ENCODE measurements at places on chromosomes 11 and 22.

DNA sequence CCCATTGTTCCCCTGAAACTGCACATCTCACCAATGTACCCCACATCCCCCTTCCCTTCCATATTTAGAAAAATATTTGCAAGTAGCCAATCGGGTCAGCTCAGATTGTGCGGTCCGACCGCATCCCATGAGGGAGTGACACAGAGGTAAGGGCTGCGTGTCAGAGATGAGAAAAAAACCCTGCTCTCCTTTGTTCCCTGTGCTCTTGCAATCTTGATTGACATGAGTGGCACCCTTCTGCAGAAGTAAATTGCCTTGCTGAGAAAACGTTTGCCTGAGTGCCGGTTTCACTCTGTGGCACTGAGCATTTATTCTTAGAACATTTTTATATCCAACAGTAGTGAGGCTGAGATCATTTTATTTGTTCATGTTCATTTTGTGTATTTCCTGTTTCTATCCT, 81.6 kb upstream of the CCDC90B start:
- DNase-seq, result no peak

DNA sequence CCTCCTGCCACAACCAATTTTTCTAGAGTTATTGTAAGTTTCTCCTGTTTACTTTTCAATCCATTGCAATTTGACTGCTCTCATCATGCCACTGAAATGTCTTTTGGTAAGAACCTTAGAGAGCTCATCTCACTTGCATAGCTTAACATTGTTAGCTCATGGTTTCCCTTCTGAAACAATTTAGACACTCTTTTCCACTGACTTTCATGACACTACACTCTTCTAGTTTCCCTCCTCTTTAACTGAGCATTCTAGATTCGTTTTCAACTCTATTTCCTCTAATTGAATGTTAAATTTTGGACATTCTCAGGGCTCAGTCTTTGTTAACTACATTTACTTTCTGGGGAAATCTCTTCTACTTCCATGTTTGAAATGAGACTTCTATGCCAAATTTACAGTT, 369.1 kb downstream of the JRKL start:
- no peak for DNase-seq

GRCh38 chr22:46338636-46339035, 3.1 kb downstream of the TRMU start:
- DNase-seq, result no peak

- DNase-seq, result no peak
Measured at GRCh38 chr22:19863571-19863970, 8.9 kb upstream of the GNB1L start.

GRCh38 chr11:95829580-95830259, 39.4 kb downstream of the CEP57 start:
- DNase-seq, result no peak

DNA sequence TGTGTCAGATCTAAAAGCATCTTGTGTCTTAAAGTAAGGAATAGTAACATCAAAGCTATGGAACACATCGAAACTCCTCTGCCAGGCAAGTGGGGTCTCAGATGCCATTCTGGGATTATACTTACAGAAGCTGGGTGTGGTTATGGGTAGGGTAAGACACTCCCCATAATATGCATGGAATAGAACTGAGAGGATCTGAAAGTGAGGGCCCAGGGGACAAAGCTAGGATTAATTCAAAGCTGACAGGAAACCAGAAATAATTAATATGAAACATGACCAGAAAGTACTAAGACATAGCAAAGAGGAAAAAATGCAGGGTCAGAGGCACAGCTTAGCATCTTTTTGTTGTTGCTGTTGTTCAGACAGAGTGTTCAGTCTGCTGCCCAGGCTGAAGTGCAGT, 40.2 kb upstream of the EED start:
- no peak for DNase-seq

- no peak for DNase-seq
Measured at GRCh38 chr22:37427135-37427710, at the start of gene ELFN2. TSS of gene ELFN2 (minus strand) at chr22:37427479. CDS start at chr22:37375534, 51,945 bp downstream.

- no peak for DNase-seq
Measured at GRCh38 chr22:27084130-27084529, 426.7 kb downstream of the MIAT start.

GRCh38 chr22:26585104-26585790, 4.7 kb downstream of the TPST2 start:
- no peak for DNase-seq

- DNase-seq, result no peak
Measured at GRCh38 chr11:81870066-81870412, 863.6 kb downstream of the FAM181B start.
